Ascending aorta (tissue), 2 donors: ENCODE measurements at places on chromosomes 7 and 10. TPM values are rescaled to one million over a fixed set of nuclear protein-coding genes. Genes with fewer than 3 reads are reported as not detected.

RSBN1L gene
- 12.8 TPM for total RNA-seq

OR2A1 gene
- total RNA-seq = not detected

NRG3 gene
- 1.6 TPM for total RNA-seq

SUPV3L1 gene
- total RNA-seq = 4.6 TPM

OPN1SW gene
- total RNA-seq = not detected

FKBP6 gene
- total RNA-seq = not detected

CCDC172 gene
- total RNA-seq = not detected

IL15RA gene
- 24.8 TPM for total RNA-seq

SEMA4G gene
- total RNA-seq = 2.1 TPM

CRHR2 gene
- total RNA-seq = 3.1 TPM

TWIST1 gene
- total RNA-seq = 2.0 TPM

NSMCE4A gene
- 63.3 TPM for total RNA-seq

MALRD1 gene
- not detected for total RNA-seq

PAX4 gene
- not detected for total RNA-seq

SPDYE6 gene
- not detected for total RNA-seq

TMEM270 gene
- not detected for total RNA-seq

PITX3 gene
- not detected for total RNA-seq

CHAT gene
- not detected for total RNA-seq

ACHE gene
- 7.8 TPM for total RNA-seq

SYT15B gene
- 68.3 TPM for total RNA-seq

PRTFDC1 gene
- 3.6 TPM for total RNA-seq

FOXI2 gene
- total RNA-seq = not detected

INTS1 gene
- 80.7 TPM for total RNA-seq

NSUN6 gene
- total RNA-seq = 5.4 TPM

DGKB gene
- not detected for total RNA-seq

LIPN gene
- not detected for total RNA-seq

CELF2 gene
- 26.6 TPM for total RNA-seq

RBM48 gene
- 2.2 TPM for total RNA-seq

PRLHR gene
- total RNA-seq = not detected

WNT2 gene
- 6.1 TPM for total RNA-seq

PDGFA gene
- total RNA-seq = 349 TPM

TNPO3 gene
- 59.4 TPM for total RNA-seq

CDCA7L gene
- total RNA-seq = 1.5 TPM

COPG2 gene
- 5.4 TPM for total RNA-seq

GFRA1 gene
- total RNA-seq = 7.0 TPM

MMRN2 gene
- total RNA-seq = 282 TPM

NRCAM gene
- 0.53 TPM for total RNA-seq

CALML3 gene
- not detected for total RNA-seq

FXYD4 gene
- not detected for total RNA-seq

INMT gene
- 51.8 TPM for total RNA-seq

SLC13A4 gene
- 0.21 TPM for total RNA-seq

TDRD1 gene
- 0.53 TPM for total RNA-seq

OR2A42 gene
- not detected for total RNA-seq

IFIT3 gene
- total RNA-seq = 1.9 TPM

STYXL1 gene
- 0.96 TPM for total RNA-seq

ITGA8 gene
- total RNA-seq = 231 TPM

HGF gene
- total RNA-seq = 11.7 TPM

PTPRZ1 gene
- 0.64 TPM for total RNA-seq

AKR1D1 gene
- total RNA-seq = not detected

ZNF789 gene
- 4.2 TPM for total RNA-seq

CDC14C gene
- not detected for total RNA-seq

KCNH2 gene
- total RNA-seq = not detected

AKR1C3 gene
- total RNA-seq = 64.4 TPM

NODAL gene
- total RNA-seq = not detected

COMTD1 gene
- total RNA-seq = 85.5 TPM

IFIT1B gene
- not detected for total RNA-seq

VAX1 gene
- not detected for total RNA-seq
